GM12864 (cell line): ENCODE measurements at places on chromosomes 6 and 20.

- DNase-seq = no peak
Observed at GRCh38 chr6:3749977-3750316, 1.6 kb downstream of the PXDC1 start.

DNA sequence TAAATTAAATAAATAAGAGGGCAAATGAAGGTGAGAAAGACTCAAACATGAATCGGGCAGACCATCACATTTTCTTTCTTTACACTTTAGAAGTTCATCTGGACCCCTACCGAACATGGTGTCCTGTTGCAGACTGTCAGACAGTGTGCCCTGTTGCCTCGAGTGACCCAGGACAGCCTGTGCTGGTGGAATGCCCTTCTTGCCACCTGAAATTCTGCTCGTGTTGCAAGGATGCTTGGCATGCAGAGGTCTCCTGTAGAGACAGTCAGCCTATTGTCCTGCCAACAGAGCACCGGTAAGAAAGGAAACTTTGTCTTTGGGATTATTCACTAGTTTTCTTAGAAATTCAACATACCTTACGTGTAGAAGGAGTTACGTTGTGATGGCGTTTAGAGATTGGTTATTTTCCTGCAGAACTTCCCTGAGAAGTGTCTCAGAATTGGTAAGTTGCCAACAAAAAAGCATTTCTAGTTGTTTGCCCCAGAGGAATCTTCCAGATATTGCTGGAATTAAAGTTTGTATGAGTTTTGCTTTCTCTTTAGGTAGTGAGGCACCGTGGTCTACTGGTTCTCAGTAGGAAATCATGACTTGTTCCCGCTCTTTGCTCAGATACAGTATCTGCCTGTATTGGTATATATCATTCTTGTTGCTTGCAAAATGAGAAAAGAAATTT is 70.1 kb downstream of the RNF144B start:
- DNase-seq = no peak

DNA sequence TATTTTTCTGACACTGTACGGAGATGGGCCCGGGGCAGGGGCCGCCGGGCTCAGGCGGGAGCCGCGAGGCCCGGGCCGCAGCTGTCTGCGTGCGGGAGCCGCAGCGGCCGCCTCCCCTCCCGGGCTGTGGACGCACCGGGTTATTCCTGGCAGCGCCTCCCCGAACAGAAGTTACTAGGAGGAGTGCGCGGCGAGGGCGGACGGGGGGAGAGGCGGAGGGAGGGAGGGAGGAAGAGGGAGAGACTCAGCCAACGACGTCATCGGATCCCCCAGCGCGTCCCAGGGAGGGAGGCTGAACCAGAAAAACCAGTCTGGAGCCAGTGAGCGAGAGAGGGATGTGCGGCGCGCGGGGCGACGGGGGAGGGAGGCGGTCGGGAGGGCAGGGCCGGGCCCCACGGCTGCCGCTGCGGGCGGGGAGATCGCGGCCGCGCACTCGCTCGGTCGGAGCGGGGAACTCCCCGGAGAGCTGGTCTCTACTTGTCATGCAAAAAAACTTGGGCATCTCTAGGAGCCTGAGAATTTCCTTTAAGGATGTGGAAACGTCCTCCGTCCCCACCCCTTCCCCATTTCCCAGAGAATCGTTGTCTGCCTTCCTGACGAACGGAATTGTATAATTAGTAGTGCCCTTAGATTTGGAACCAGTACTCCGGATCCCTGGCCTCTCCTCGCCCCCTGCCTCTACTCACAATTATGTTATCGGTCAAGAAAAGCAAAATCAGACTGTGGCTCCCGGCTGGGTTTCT is 1.4 kb upstream of the HIVEP2 start:
- peak; percentile 49 for DNase-seq

- DNase-seq = no peak
Observed at GRCh38 chr6:157469378-157469777, 88.4 kb downstream of the ZDHHC14 start.
